ENCODE measurements at places on chromosomes 2 and 18.

DNA sequence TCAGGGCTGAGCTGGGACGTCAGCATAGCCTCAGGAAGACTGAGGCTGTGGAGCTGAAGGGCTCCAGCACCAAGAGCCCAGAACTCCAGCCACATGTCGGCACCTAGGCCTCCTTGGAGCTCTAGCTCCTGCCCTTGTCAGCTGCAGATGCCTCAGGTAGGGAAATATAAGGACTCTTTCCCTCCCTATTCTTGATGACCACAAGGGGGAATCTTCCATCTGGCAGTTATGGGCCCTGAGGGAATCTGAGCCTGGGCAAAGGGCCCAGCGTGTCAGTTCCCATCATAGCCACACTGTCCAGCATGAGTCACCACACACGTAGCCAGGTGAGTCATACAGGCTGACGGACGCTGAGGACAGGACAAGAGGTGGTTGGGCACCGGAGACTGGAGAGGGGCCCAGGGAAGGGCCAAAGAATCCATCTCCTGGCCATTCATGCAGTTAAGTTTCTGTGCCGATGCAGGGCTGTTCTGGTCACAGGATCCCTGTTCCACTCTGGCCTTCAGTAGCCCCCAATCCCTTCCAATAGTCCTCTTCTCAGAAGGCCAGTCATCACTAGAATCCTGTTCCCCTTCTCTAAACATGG lies 1.8 kb downstream of the MPV17 start:
- DNase-seq, result peak; percentile 99

- DNase-seq, result no peak
Observed at GRCh38 chr2:200733713-200734198, 78.0 kb upstream of the BZW1 start.

DNA sequence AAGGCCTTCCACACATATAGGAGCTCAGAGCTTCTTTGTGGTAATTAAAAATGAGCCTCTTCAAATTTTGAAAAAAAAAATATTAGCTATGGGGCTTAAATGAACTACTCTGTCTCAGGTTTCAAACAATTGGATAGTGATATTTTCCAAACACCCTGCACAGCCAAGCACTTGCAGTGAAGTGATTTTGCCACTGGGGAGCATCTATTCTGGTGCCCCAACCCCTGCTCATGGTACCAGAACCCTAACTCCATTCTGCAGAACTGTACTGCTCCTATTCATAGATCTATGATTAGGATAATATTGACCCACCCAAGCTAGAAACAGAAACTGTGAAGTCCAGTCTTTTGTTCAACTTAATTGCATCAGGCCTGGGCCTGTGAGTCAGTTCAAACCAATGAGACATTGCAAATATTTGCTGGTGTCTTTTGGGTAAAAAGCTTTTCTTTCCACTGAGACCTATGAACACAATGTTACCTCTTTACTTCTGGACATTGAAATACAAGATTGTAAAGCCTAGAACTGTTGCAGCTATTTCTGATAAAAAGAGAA lies 324.0 kb downstream of the GALNT13 start:
- DNase-seq, result no peak

- no peak for DNase-seq
Observed at GRCh38 chr2:237132799-237133198, 47.1 kb downstream of the COPS8 start.

- DNase-seq, result no peak
Observed at GRCh38 chr18:55484773-55485172, 103.2 kb downstream of the TCF4 start.

DNA sequence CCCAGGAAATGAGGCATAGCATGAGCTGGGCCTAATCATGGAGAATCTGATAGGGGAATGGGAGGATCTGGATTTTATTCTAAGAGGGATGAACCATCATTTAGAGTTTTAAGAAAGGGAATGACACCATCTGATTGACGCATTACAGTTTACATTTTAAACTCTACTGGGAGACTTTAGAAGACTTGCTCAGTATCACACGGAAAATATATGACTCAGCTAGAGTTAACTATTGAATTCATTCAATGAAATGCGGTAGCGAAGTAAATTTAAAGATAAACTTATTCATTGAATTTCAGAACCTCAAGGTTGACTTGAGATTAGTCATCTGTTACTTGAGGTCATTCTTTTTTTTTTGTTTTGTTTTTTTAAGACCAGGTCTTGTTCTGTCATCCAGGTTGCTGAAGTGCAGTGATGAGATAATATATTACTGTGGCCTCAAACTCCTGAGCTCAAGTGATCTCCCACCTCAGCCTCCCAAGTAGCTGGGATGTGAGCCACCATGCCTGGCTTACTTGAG lies 25.0 kb downstream of the MC4R start:
- DNase-seq, result no peak

- no peak for DNase-seq
Observed at GRCh38 chr2:60175290-60175689, 378.2 kb downstream of the BCL11A start.

DNA sequence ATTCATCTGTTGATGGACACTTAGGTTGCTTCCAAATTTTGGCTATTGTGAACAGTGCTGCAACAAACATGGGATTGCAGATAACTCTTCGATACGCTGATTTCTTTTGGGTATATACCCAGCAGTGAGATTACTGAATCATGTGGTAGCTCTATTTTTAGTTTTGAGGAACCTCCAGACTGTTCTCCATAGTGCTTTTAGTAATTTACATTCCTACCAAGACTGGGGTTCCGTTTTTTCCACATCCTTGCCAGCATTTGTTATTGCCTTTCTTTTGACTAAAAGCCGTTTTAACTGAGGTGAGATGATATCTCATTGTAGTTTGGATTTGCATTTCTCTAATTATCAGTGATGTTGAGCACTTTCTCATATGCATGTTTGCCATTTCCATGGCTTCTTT lies 200.3 kb downstream of the MBD5 start:
- DNase-seq, result no peak

GRCh38 chr2:101501443-101501842 lies 26.5 kb upstream of the RFX8 start:
- DNase-seq, result peak; percentile 55

GRCh38 chr2:217795706-217796465 lies 206.9 kb downstream of the TNS1 start:
- no peak for DNase-seq

- DNase-seq, result no peak
Observed at GRCh38 chr2:125707611-125708010, 948.3 kb upstream of the GYPC start.

DNA sequence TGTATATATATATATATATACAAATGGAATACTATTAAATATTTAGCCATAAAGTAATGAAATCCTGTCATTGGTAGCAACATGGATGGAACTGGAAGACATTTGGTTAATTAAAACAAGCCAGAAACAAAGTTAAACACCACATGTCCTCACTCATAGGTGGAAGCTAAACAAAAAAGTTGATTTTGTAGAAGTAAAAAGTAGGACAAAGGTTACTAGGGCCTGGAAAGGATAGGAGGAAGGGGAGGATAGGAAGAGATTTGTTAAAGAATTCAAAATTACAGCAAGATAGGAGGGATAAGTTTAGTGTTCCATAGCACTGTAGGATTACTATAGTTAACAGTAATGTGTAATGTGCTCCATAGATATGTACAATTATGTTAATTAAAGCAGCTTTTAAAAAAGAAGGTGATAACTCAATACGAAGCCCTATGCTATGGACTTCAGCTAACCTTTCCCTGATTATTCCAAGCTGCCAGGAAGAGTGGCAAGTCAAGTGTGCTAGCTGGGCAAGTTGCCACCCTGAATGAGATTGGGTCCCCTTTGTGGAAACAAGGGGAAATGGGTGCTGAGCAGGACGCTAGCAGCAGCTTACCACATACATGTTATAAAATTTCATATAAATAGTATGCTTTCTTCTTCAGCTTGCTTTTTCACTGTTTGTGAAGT lies 12.3 kb downstream of the MERTK start:
- DNase-seq, result no peak

GRCh38 chr18:13382954-13383827 lies 164.6 kb downstream of the LDLRAD4 start:
- DNase-seq, result no peak

DNA sequence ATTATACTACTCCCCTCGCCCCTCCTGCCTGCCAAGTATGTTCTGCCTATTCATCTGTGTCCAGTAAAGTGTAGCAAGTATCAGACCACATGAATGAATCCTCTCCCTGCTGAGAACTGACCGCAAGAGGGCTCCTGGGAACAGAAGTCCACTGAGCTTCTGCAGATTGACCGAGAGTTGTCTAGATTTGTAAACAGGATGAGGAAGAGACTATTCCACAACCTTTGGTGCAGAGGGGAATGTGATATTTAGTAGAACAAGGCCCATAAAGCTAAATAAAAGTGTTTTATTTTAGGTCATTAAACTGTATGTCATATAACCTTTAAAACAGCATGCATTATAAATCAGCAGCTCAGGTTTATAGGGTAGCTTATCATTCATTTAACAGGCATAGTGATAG lies 377.0 kb downstream of the DCC start:
- DNase-seq, result peak; percentile 10

DNA sequence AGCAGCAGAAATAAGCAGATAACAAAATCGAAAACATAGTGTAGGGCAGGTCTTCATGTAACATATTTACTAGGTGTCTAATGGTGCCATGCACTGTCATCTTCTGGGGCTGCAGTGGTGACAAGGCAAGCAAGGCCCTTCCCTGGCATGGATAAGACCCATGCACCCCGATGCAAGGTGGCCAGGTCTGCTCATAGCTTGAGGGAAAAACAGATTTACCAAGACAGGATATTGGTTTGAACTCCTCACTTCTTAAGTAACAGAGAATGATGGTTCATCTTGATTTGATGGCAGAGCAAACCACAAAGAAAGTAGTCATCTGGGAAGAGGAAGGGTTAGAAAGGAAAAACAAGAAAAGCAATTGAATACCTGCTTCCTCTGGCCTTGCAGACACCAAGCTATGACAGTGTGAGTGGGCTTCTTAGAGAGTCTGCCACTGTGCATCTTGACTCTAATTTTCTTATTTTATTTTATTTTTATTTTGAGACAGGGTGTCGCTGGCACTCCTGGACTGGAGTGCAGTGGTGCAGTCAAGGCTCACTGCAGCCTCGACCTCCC lies 35.8 kb upstream of the EML6 start:
- DNase-seq, result no peak

GRCh38 chr18:52636536-52636935 lies 296.5 kb downstream of the DCC start:
- no peak for DNase-seq

- no peak for DNase-seq
Observed at GRCh38 chr2:169759987-169760386, 26.4 kb downstream of the KLHL23 start.

DNA sequence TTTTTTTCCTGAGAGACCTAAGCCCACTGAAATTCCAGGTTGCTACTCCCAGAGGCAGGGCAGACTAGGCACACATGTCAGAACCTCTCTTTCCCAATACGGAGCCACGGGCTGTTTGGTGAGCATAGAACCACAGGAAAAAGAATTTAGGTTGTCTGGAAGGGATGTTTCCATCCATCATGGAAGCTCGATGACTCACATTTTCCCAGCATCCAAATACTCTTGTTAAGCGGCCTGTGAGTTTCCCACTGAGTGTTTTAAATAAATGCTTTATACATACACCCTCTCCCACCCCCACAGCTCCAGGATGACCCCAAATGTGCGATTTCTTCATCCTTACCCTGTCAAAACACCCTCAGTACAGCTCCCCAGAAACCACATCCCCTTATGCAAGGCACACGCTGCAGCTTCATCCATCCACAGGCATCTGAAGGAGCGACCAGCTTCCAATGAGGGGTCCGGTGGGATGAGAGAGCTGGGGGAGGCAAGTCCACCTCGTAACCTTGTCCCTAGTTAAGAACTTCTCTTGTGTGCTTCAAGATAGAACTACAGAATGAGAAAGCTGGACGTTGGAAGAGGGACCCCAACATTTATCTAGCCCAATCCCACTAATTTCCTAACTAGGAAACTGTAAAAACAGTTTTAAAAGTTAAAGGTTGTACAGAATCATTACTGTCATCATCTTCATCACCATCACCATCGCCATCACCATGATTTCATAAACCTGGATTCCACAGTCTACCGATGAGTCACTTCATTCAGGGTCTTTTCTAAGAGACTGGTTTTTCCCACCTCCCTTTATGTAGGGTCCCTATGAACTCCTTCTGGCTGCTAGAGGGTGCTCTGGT lies 63.5 kb upstream of the FZD7 start:
- peak; percentile 29 for DNase-seq

- DNase-seq, result peak; percentile 91
Observed at GRCh38 chr2:7692657-7693161, 775.5 kb downstream of the RNF144A start.

- no peak for DNase-seq
Observed at GRCh38 chr2:52083214-52083613, 1051.3 kb upstream of the NRXN1 start.

- no peak for DNase-seq
Observed at GRCh38 chr2:122478771-122479170, 723.3 kb downstream of the TSN start.

DNA sequence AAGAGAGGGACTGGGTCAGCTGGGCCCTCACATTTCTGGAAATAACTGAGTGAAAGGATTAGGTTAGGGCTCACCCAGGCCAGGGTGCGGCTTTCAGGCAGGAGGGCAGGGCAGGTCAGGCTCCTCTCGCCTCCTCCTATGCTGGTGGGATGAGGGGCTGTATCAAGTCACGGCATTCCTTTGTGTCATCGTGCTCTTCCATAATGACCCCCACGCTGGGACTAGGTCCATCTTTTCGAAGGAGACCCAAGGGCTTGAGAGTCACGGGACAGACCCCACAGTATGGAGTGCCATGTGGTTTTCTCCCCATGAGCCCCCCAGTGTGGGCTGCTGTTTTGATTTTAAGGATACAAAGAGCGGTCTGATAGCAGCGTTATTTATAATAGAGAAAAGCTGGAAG lies 137.8 kb upstream of the COPS8 start:
- no peak for DNase-seq

DNA sequence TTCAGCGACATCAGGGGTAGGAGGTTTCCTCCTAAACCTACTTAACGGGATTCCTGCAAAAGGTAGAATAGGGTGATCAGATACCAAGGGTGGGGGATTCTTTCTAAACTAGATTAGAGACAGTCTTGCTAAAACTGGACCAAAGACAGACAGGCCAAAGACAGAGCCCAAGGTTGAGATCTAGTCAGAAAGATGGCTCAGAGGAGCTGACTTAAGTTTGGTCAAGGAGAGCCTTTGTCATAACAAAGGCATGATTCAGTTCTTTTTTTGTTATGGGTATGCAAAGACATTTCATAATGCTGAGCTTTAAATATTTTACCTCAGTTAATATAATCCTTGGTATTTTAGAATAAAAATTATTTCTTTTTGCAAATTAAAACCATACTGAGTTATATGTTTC lies 17.8 kb upstream of the GPR75 start:
- DNase-seq, result no peak

GRCh38 chr2:39525636-39526412 lies 88.7 kb upstream of the MAP4K3 start:
- DNase-seq, result no peak

- DNase-seq, result peak; percentile 97
Observed at GRCh38 chr2:234678711-234679110, 181.8 kb upstream of the ARL4C start.

All from skeletal muscle cell (primary cell).